ENCODE measurements at places on chromosomes 4 and X.

DNA sequence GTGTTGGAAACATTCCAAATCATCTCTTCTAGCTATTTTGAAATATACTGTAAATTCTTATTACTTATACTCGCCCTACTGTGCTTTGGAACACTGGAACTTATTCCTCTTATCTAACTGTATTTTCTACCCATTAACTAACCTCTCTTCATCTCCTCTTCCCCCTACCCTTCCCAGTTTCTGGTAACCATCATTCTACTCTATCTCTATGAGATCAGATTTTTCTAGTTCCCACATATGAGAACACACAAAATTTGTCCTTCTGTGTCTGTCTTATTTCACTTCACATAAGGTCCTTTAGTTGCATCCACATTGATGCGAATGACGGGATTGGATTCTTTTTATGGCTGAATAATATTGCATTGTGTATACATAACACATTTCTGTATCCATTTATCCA, 1003.8 kb upstream of the INTU start:
- no peak for DNase-seq

GRCh38 chr4:13059019-13059418, 425.1 kb downstream of the RAB28 start:
- no peak for DNase-seq

- DNase-seq: no peak
Observed at GRCh38 chr4:158829254-158829653, 60.4 kb downstream of the FNIP2 start.

DNA sequence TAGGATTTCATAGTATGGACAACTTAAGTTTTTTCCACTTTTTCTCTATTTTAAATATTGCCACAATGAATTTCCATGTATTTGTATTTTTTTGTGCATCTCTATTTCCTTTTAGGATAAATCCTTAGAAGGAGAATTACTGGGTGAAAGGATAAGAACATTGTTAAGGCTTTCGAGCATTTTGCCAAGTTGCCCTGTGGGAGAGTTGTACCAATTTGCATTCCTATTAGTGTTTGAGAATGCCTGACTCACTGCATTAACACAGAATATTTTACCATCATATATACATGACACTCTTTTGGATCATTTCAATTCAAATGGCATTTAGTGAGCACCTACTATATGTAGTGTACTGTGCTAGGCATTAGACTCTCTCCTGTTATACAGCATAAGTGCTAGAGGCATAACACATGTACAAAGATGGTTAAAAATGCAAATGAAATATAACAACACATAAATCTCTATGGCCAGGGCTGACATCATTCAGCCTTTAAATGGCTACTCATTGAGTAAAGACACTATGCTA, 57.0 kb downstream of the PLAC1 start:
- no peak for DNase-seq

GRCh38 chr4:27293831-27294230, 433.2 kb downstream of the STIM2 start:
- no peak for DNase-seq

DNA sequence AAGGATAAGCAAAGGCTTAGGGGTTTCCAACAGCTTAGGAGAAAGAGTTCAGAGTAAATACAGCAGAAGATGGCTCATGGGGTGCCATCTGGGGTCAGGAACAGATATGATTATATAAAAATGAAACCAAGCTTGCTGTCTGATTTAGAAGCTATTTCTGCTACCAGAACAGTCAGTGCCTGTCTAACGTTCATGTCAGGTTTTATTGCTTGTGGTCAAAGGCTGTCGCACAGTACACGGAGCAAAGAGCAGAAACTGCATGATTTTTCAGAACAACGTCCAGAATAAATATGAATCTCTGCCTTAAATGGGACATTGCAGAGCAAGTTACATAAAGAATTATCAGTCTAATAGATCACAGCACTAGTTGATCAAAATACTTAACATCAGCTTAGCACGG, 17.4 kb downstream of the CETN2 start:
- DNase-seq: no peak

Data from stimulated activated CD4-positive, alpha-beta T cell treated with anti-CD3 and anti-CD28 coated beads, Interleukin-1b, Interleukin-23, amount 100 ng/mL, for 24 hours (primary cell).